Osteoblast (primary cell): ENCODE measurements at places on chromosomes 1 and 21. TPM values are rescaled to one million over a fixed set of nuclear protein-coding genes. Genes with fewer than 3 reads are reported as not detected.
A peak's percentile ranks its signal among the peaks of the same experiment; 100 is the strongest.

GRCh38 chr1:16073490-16074119 is at the start of gene FAM131C:
Gene FAM131C, minus strand, starts transcription at chr1:16073651. Its CDS starts 209 bp downstream, at chr1:16073442.
- peak; percentile 97 for DNase-seq

GRCh38 chr1:177620636-177621190 is 349.1 kb downstream of the SEC16B start:
- no peak for DNase-seq

DNA sequence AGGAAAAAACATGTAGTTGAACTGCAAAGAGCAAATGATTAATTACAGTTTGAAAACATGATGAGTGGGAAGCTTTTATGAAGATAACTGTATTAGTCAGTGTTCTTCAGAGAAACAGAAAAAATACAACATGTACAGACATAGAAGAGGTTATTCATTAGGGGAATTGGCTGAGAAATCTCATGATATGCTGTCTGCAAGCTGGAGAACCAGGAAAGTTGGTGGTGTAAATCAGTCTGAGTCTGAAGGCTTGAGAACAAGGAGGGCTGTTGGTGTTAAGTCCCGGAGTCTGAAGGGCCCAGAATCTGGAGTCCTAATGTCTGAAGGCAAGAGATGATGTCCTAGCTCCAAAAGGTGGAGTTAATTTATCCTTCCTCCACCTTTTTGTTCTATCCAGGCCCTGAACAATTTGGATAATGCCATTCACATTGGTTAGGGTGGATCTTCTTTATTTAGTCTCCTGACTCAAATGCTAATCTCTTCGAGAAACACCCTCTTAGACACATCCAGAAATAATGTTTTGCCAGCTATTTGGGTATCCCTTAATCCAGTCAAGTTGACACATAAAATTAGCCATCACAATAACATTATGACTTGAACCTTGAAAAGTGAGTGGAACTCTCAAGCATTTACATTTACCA is 672.9 kb upstream of the PTBP2 start:
- no peak for DNase-seq

GRCh38 chr21:37145635-37146111 is 72.6 kb downstream of the TTC3 start:
- no peak for DNase-seq

DNA sequence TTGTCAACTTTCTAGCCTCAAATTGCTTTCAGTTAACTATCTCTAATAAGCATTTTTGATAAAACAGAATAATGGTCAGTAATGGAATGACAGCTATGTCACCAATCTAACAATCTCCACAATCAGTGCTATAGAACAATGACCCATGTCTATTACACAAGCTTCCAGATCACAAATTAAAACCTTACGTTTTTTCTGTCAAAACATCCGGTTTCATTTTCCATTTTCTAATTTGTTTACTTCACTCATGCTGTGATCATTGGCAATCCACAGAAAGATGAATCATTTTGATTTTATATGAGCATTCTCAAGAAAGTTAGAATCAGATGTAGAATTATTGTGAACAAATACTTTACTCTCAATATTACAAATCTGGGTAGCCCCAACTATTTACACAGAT is 80.3 kb downstream of the KCNT2 start:
- DNase-seq: no peak

TAS1R1 gene
- under 0.01 and 0.29 TPM in 2 replicates for total RNA-seq

GRCh38 chr1:18320051-18320450 is 160.7 kb upstream of the KLHDC7A start:
- DNase-seq: no peak

- no peak for DNase-seq
These were observed 840.9 kb downstream of the LTN1 start for GRCh38 chr21:28151758-28152157.

GRCh38 chr1:65174585-65174984 is 26.6 kb downstream of the AK4 start:
- peak; percentile 96 for DNase-seq

GRCh38 chr21:42321845-42322244 is 6.6 kb upstream of the TFF3 start:
- peak; percentile 21 for DNase-seq

- peak; percentile 56 for DNase-seq
These were observed 105.8 kb upstream of the WNT4 start for GRCh38 chr1:22248746-22249145.

PRKAA2 gene
- total RNA-seq: 0.88 and 1.1 TPM in 2 replicates

CATSPERE gene
- total RNA-seq: 1.4 and 1.8 TPM in 2 replicates

CSMD2 gene
- total RNA-seq: 0.36 and 0.88 TPM in 2 replicates

DNA sequence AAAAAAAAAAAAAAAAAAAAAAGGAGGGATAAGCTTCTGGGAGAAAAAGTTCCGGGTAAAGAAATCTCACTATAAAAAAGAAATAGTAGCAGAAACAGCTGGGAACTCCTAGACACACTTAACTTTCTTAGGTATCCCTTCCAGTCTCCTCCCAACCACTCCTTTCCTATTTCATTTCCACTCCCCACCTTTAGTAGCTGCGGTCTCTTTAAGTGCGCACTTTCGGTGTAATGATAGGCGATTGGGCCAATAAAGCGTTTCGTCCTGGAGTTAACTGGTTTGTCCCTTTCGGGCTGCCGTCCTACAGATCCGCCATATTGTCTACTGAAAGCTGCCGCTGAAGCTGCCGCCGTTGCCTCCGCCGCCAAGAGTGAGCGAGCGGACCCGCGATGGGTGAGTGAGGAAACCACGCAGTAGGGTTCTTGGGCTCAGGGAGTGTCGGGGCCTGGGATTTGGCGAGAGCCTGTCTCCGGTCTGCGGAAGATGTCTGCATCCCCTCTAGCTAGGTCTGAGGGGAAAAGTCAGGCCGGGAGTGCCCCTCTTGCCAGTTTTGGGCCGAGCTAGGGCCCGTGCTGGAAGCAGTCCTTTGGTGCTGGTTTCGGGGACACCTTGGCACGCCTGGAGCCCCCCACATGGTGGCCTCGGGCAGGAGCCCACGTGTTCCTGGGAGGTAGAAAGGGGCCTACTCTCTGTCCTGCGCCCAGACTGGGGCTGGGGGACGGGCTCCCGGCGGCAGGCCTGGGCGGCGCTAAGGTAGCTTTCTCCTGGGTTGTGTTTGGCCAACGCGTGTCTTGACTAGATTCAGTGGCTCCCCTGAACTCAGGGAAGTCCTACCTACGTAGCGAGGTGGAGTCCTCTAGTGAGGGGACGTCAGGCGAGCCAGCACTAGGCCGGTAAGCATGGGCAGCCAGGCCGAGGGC is at the start of gene KPNA6:
TSS of gene KPNA6 (plus strand) at position 315 of the 920 bp plus-strand sequence. CDS start at position 390, 75 bp downstream.
- peak; percentile 83 for DNase-seq

DMRTA2 gene
- total RNA-seq: under 0.01 TPM in 1 of 2 replicates, not detected in the other

S100A10 gene
- total RNA-seq: 103 and 116 TPM in 2 replicates

DNA sequence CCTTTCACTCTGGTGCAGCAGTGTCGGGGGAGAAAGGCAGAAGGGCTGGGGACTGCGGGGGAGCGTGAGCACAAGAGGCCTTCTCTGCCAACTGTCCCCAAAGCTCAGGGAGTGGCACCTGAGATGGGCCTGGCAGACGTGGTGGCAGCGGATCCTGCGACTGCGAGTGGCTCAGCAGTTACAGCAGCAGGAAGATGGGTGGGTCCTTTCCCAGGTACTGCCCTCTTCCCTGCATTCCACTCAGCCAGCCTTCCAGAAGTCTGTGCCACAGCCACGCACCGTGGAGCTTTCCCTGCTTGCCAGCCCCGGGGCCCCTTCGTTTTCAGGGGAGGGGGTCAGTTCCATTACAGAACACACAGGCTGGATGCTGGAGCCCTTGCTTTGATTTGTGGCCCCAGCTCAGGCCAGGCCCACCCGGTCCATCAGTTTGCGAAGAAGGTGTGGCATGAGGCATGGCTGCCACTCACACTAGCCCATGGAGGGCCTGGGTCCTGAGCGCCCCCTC is 17.2 kb downstream of the MTHFR start:
- DNase-seq: peak; percentile 50

GRCh38 chr1:41333146-41333784 is 28.0 kb upstream of the FOXO6 start:
- peak; percentile 70 for DNase-seq

PLPPR4 gene
- total RNA-seq: 1.5 and 1.8 TPM in 2 replicates

TRAF3IP3 gene
- total RNA-seq: not detected in 2 replicates

- no peak for DNase-seq
These were observed 73.3 kb downstream of the PLPP3 start for GRCh38 chr1:56505792-56506743.

DNA sequence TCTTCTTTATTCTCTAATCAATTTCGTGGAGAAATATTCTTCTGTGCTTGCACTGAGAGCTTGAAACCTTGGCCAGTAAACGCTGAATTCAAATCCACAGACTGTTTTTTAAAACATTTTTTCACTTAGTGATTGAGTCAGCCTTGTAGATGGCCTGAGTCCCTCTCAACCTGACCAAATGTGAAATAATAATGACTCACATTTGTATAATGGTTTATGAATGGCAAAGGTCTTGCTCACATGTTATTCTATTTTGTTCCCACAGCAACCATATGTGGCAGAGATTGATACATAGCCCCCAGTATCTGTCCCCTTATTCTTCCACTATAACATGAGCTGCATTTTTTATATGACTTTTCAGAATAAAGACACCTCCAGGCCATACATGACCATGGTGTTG is 47.8 kb upstream of the CCDC190 start:
- peak; percentile 41 for DNase-seq

DNA sequence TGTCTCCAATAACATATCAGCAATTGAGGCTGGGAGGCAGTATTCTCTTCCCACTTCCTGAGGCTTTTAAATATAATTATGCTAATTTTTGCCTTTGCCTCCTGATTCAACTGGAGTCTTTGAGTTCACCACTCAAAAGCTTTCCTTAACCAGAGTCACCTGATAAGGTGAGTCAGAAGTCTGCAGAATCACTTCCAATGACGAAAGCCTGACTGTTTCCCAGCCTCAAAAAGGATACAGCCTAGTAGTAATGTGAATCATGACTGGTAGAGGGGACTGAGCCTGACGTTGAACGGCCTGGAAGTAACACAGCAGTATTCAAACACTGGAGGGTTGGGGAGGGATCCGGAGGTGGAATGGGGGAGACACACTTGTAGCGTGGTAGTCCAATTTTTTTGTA is 10.4 kb upstream of the MRPL9 start:
- peak; percentile 89 for DNase-seq

DNA sequence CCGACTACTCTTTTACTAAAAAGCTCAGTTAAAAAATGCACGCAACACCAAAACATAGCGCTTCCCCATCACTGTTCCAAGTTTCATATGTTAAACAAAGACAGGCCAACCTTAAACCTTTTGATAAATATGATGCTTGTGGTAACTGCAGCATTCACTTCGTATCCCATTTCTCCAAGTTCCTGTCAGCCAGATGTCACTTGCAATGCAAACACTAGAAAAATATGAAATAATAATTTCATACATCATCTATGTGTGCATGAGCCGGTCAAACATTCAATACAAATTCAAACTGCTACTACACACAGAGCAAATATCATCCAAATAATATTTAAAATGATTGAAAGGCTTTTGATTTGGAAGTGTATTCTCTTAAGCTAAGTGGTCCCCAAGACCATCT is 636.5 kb downstream of the LMO4 start:
- DNase-seq: no peak

GRCh38 chr21:46191686-46192575 is 7.7 kb upstream of the SPATC1L start:
- peak; percentile 52 for DNase-seq

LYPD8 gene
- total RNA-seq: not detected in 2 replicates

GRCh38 chr1:163928069-163928468 is 606.3 kb downstream of the NUF2 start:
- DNase-seq: no peak

GRCh38 chr1:26315874-26316850 is 1.6 kb upstream of the CD52 start:
- peak; percentile 75 for DNase-seq

- no peak for DNase-seq
These were observed 93.1 kb upstream of the BCAR3 start for GRCh38 chr1:93774707-93775106.

- DNase-seq: no peak
These were observed 198.7 kb upstream of the PLD5 start for GRCh38 chr1:242723044-242723716.

DNA sequence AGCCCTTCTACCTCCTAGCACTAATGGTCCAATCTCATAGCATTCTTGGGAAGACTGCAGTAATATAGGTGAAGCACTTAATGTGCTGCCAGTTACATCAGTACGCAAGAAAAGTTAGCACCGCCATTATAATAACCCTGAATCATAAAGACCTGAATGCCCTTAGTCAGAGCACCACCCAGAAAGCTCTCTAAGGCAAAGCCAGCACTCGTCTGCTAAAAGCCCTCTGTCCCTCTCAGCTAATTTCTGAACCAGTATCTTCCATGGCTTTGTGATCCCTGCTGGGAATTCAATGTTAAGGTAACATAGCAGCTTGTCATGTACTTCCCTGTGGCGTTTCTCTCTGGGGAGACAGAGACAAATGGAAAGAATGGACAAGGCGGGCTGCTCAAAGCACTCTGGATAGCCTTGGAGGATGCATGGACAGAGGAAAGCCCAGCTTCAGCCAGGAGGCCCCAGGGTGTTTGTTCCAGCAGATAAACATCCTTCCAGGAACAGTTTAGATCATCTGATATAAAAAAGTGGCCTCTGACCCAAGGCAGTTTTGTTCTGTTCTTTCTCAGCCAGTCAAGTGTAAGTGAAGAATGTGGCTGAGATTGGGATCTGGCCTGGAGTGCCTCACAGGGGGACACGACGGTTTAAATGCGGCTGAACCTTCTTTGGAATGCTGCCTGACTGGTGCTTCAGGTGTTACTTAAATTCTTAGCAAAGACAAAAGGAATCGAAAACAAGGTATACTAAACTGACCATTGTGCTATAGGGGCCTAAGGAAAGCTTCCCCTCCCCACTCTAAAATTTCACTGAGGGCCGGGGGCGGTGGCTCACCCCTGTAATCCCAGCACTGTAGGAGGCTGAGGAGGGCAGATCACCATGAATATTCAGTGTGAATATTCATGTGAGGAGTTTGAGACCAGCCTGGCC is 58.1 kb upstream of the VTCN1 start:
- no peak for DNase-seq

DNA sequence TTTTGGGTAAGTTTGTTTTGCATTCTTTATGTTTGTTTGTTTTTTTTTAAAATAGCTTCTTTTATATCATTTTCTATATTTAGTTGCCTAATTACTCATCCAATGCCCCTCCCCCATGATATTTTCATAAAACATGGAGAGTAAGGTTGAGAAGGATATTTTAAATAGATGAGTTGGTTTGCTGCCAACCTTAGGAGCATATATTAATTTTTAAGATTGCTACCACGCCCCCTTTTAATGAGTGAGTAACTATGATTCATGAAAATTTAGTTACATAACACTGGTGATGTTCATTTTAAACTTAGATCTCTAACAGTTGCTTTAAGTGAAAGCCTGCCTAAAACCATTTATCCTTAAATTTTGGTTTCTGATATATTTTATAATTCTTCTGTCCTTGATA is 18.7 kb downstream of the TMEM50A start:
- DNase-seq: peak; percentile 26

DNA sequence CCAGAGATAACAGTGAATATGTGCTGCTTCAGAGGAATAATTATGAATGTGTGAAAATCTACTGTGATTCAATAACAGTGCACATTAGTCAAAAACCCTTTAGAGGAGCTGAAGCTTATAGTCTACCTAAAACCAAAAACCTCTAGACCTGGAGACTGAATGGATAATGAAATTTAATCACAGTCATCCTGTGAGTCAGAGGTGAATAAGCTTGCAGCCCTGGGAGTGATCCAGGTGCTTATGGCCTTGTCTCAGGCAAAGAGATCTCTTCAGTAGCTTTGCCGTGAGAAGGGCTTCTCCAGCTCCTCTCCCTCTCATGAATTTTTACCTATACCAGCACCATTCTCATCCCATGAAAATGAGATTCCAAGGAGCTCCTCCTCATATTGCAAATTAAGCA is 81.3 kb upstream of the RGS4 start:
- no peak for DNase-seq

- DNase-seq: no peak
These were observed 9.7 kb upstream of the THEM4 start for GRCh38 chr1:151918819-151919610.

MRAP gene
- 0.59 and 0.72 TPM in 2 replicates for total RNA-seq
